Naive thymus-derived CD8-positive, alpha-beta T cell (primary cell): ENCODE measurements at places on chromosomes 12 and 14. TPM values are rescaled to one million over a fixed set of nuclear protein-coding genes. Genes with fewer than 3 reads are reported as not detected.

DNA sequence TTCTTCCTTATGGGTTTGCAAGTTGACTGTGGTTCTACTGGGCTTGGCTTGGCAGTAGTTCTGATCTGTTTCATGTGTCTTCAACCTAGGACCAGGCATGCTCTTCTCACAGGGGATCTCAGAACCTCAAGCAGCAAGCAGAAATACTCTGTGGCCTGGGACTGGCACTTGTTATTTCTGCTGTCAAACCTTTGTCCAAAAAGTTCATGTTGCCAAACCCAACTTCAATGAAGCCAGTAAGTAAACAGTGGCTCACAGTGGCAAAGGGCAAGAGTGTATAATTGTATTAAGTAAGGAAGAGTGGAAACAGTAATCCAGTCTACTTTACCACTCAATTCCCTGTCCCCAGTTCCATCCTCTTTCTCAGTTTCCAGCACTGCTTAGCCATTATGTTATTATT is 15.7 kb upstream of the HMGA2 start:
- no peak for DNase-seq

DNA sequence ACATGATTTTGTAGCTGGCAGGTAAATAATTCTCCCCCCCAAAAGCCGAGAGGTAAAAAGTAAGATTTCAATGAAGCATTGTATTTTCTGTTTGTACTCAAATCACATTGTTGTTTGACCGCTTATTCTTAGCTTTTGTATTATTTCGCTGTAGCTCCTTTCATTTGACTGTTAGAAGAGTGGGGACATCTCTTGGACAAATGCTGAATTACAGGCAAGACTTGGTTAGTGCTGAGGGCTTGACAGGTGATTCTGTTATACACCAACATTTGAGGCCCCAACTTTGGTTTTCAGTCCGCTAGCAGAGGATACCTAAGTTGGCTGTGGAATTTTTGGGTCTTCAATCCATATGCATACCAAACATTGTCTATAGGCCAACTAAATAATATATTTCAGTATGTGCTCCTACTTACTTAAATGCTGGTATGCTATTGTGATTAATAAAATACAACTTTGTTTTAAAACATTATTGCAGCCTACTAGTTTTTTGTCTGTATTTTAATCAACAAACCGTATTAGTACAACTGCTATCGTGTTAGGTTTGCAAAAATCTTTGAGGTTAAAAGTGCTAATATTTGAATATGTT is 102.2 kb downstream of the ERC1 start:
- DNase-seq = peak; percentile 27

- DNase-seq = no peak
These were observed 61.0 kb downstream of the NT5DC3 start for GRCh38 chr12:103780093-103780440.

- no peak for DNase-seq
These were observed 34.6 kb downstream of the PTPRR start for GRCh38 chr12:70885956-70886355.

DNA sequence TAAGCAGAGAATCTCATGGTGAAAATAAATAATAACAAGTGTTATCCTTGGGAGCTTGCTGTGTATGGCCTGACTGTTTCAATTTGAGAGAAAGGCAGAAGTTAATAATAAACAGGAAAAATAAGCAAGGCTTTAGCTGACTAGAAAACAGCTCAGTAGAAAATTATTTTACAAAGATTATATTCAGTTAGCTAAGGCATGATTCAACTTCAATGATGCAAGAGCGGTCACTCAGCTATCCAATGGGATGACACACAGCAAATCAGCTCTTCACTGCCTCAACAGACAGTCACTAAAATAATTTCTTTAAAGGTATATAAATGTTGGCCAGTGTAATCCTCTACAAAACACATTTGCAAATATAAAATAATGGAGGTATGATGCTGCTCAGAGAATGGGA is 18.6 kb downstream of the GSTZ1 start:
- no peak for DNase-seq

GRCh38 chr14:76550534-76550933 is 174.6 kb downstream of the ESRRB start:
- DNase-seq = no peak

MARS1 gene
- total RNA-seq = 386 TPM

PWP1 gene
- 33.3 TPM for total RNA-seq

- no peak for DNase-seq
These were observed 36.7 kb upstream of the CD9 start for GRCh38 chr12:6163416-6164060.
